EL (cell line): ENCODE measurements at places on chromosomes 13 and 19.

- no peak for DNase-seq
These were observed 98.7 kb downstream of the FAM216B start for GRCh38 chr13:42880056-42880605.

DNA sequence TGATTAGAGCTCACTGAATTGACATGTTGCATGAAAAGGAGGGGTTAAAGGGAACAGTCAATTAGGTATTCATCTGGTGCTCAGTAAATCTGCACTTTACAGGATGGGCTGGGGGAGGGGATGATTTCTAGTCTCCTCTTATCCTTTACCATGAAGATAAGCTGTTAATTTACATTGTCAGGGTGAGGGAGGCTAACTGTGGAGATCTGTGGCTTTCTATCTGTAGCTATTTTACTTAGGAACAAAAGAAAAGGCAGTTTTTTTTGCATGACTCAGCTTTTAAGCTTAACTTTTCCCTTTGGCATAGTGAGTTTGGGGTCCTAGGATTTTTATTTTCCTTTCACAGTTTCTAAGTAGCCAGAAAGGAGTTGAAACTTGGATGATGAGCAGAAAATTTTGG is 253.3 kb downstream of the LMO7 start:
- no peak for DNase-seq

- DNase-seq, result no peak
These were observed 48.0 kb downstream of the FRY start for GRCh38 chr13:32079587-32079986.

DNA sequence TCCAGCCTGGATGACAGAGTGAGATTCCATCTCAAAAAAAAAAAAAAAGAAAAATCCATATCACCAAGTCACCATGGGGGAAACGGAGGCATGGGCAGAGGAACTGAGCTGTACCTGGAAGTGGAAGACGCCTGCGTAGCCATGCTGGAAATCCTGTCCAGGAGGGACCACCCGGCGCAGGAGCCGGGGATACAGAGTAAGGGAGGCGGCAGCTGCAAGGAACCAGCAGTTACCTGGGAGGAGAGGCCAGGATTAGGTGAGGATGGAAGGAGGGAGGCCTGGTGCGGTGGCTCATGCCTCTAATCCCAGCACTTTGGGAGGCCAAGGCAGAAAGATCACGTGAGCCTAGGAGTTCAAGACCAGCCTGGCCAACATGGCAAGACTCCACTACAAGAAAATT is 2.0 kb downstream of the CAPN12 start:
- DNase-seq, result no peak

DNA sequence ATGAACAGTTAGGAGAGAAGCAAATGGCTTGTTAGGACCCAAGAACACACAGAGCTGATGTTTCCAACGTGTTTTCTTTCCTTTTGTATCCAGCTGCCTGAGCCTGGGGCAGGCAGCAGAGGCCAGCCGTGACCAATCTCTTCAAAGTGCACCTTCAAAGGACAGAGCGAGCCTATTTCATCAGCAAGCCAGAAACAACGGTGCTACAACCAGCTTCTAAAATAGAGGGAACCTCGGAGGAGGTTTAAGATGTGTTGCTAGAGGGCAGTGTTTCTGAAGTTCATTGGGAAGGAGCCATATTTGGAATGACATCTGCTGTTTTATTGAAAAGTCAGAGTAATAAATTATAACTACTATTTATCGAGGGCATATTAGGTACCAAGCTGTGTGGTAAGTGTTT is 56.2 kb upstream of the RFC3 start:
- DNase-seq, result peak; percentile 27

DNA sequence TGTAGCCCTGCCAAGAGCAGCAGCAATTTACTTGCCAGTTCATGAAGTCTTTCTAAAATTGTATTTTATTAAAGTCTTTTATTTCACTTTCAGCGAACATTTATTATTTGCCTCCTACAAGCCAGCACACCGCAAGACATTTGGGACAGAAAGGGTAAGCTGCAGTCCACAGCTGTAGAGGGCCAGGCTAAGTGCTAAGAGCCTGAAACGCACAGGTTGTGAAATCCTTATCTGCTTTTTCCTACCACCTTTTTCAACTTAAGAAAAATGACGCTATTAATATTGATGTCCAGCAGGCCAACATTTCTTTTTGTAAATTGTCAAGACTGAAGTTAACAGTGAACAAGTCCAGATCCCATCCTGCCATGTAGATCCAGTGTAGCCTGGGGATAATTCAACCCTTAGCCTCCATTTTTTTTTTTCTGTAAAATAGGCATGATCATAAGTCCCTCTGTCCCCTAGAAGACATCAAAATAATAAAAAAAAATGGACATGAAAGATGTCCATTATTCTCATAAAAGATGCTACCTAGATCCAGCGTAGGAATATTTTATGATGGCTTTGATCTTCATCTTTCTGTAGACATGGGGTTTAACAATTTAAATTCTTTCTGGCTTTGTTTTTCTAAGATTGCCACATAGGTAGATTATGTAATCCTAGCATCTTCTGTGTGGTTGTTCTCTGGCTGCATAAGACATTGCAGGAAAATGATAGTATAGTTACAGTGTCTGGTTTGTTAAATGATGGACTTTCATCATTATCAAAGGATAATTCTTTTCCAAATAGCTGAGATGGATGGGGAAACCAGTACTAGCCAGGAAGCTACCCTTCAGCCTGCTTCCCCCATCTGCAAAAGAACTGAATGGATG is 128.4 kb downstream of the SHISA2 start:
- DNase-seq, result no peak

- DNase-seq, result no peak
These were observed 4.5 kb downstream of the IZUMO2 start for GRCh38 chr19:50158577-50158976.

DNA sequence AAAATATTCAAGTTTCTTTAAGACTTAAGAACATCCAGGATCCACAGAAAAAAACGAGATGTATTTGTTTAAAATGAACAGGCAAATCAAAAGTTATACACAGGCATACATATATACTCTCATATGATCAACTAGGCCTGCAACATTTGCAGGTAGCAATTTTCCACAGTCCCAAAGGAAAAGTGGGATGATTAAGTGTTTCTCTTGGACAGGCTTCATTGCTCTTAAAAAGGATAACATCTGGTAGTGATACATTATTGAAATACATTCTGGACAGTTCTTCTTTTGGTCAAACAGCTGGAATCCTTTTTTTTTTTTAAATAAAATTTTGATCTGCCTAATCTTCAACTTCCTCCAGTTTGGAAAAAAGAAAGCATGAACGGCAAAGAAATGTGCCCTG is 114.8 kb upstream of the TDRD3 start:
- DNase-seq, result no peak

DNA sequence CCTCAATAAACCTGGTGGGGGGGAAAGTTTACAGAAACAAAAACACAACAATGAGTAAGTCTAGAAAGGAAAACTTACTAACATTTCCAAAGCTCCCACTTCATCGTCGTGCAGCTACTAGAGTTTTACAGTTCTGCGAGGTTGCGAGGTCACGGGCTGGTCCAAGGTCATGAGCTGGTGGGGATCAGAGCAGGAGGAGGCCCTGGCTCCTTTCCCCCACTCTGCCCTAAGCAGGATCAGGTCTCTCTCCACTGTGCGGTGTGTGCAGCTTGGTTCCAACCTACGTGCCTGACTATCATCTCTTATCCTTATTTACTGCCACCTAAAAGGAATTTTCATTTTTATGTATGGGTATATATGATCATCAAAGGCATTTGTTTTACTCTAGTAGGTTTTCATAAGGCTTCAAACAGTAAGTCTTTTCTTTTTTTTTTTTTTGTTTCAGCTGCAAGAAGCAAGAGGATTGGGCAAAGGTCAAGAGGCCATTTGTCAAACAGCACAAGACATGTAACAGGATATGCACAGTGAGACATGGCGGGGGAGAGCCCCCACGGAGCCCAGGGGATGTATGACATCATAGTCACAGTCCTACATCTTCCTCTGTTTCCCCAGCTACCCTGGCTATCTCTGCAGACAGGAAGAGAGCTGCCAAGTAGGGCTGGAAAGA is 76.6 kb upstream of the POMP start:
- DNase-seq, result peak; percentile 16

DNA sequence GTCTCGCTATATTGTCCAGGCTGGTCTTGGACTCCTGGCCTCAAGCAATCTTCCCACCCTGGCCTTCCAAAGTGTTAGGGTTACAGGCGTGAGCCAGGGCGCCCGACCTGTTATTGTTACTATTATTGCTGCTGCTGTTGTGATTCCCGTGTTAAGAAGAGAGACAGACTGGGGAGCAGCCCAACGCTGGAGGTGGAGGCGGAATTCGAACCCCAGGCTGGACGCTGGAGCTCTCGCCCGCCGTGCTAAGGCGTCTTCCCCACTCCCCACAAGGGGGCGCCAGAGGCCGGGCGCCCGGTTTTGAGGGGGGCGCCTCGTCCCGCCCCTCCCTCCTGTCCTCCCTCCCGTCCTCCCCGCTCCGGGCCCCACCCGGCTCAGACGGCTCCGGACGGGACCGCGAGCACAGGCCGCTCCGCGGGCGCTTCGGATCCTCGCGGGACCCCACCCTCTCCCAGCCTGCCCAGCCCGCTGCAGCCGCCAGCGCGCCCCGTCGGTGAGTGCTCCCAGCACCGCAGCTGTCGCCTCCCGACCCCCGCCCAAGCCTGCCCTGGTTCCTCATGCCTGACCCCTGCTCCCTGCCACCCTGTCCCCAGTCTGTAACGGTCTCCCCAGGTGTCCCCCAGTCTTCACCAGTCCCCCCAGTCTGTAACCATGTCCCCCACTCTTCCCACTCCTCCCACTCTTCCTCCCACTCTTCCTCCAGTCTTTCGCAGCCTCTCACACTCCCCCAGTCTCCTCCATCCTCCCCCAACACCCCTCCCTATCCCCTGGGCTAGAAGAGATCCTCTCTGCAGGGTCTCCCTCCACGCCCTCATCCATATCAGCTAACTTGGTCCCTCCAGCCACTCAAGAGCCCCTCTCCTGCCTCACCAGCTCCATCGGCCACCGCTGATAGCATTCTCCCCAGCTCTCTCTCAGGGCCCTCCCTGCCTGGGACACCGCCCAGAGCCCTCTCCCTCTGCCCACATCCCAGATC is at the start of gene EHD2:
TSS of gene EHD2 (plus strand) at position 377 of the 976 bp plus-strand sequence. CDS start 3,191 bp downstream, outside the sequence.
- DNase-seq, result peak; percentile 80

- DNase-seq, result no peak
These were observed 36.7 kb upstream of the SLC46A3 start for GRCh38 chr13:28755546-28755870.
